ENCODE measurements at places on chromosomes 3 and 15. TPM values are rescaled to one million over a fixed set of nuclear protein-coding genes. Genes with fewer than 3 reads are reported as not detected.

PLSCR5 gene
- total RNA-seq, result not detected

ZNF502 gene
- 4.9 TPM for total RNA-seq

DCLK3 gene
- total RNA-seq, result not detected

SOX14 gene
- not detected for total RNA-seq

TRA2B gene
- total RNA-seq, result 212 TPM

Measured in vein endothelial cell (primary cell).